Smooth muscle cell of the coronary artery (primary cell): ENCODE measurements at places on chromosomes 12 and 14. TPM values are rescaled to one million over a fixed set of nuclear protein-coding genes. Genes with fewer than 3 reads are reported as not detected.

RNASE1 gene
- 0.75 and 0.82 TPM in 2 replicates for total RNA-seq

DNAI7 gene
- total RNA-seq: 0.08 and 0.12 TPM in 2 replicates

LIN7A gene
- total RNA-seq: 1.5 and 2.5 TPM in 2 replicates

HIGD1C gene
- total RNA-seq: not detected in 2 replicates

NOVA1 gene
- total RNA-seq: 0.90 and 2.2 TPM in 2 replicates

SLC41A2 gene
- total RNA-seq: 6.7 and 20.2 TPM in 2 replicates

PPP4R4 gene
- 1.8 and 10.4 TPM in 2 replicates for total RNA-seq
